WTC11 (cell line): ENCODE measurements at places on chromosomes 13 and 19. TPM values are rescaled to one million over a fixed set of nuclear protein-coding genes. Genes with fewer than 3 reads are reported as not detected.

DNA sequence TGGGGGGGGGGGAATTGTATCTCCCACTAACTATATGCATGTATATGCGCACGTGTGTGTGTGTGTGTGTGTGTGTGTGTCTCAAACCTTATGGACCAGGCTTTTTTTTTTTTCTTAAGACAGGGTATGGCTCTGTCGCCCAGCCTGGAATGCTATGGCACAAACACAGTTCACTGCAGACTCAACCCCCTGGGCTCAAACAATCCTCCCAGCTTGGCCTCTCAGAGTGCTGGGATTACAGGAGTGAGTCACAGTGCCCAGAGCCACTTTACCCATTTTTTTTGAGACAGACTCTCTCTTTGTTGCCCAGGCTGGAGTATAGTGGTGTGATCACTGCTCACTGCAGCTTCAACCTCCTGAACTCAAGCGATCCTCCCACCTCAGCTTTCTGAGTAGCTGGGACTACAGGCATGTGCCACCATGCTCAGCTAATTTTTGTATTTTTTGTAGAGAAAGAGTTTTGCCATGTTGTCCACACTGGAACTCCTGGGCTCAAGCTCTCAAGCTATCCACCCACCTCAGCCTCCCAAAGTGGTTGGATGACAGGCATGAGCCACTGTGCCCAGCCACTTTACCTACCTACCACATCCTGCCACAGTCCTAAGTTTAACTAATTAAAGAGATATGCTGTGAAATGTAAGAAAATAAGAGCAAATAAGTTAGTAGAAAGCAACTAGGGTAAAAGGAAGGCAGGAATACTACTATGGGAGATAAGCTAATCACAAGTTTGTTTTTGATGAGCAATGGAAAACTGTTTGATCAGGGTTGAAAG lies 2.4 kb downstream of the ZMYM5 start:
- DNase-seq = no peak

GRCh38 chr13:51922771-51923480 lies 61.2 kb downstream of the CCDC70 start:
- DNase-seq = no peak

GRCh38 chr19:43372462-43372861 lies 19.0 kb downstream of the CD177 start:
- DNase-seq = no peak

LILRA6 gene
- total RNA-seq = not detected in 3 replicates

TSHZ3 gene
- total RNA-seq = 21.4 to 22.3 TPM (median 21.6 TPM) in 3 replicates

ONECUT3 gene
- total RNA-seq = 0.04 TPM in 1 of 3 replicates, not detected in the others

HIF3A gene
- total RNA-seq = 31.8 to 58.2 TPM (median 48.7 TPM) in 3 replicates

ZNF888 gene
- total RNA-seq = 7.6 to 9.8 TPM (median 7.8 TPM) in 3 replicates

CYP2A7 gene
- total RNA-seq = 0.21 TPM in 1 of 3 replicates, not detected in the others
